NCI-H2227 treated with DMSO at 0.1 percent for 48 hours (cell line): ENCODE measurements at places on chromosomes 6 and 20.

DNA sequence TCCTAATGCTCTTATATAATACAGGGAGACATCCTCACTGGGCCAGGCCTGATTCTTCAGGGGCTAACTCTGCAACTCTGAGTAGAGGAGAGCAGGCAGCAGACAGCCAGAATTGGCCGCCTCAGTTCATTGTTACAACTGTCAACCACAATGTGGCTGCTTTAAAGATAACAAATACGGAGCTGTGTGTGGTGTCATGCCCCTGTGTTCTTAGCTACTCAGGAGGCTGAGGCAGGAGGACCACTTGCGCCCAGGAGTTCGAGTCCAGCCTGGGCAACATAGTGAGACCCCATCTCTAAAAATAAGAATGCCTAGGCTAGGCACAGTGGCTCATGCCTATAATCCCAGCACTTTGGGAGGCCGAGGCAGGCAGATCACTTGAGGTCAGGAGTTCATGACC, 34.3 kb downstream of the CEP250 start:
- no peak for DNase-seq

DNA sequence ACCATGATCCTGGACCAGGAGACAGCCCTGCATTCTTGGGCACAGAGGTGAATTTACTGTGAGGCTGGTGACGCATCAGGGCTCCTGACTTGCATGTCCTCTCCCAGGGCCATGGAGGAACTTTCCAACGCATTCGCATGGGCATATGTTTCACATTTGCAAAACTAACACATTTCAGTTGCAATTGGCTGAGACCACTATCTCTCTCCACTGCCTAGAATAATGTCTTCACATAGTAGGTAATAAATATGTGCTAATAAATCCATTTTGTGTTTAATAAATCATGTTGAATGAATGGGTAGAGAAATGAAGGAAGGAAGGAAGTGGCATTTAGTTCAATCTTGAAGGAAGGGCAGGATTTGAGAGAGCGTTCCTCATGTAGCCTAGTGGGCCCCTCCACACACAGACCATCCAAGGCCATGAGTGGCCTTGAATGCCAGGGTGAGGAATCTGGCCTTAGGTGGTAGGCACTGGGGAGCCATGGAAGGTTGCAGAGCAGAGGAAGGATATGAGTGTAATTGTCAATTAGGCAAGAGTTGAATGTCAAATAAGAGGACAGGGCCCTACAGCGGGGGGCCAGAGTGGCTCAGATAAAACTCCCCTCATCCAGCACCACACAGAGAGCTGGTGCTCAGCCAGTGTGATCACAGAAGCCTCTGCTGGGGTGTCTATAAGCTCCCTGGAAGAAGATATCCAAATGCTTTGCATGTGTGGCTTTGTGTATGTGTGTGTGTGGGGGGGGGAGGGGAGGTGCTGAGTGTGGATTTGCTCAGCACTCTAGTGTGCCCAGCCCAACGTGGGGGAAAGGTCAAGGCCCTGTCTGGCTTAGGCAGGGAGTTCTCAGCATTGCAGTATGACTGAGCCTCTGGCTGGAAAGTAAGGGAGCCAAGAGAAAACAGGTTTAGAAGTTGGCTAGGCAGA, 30.9 kb upstream of the CCN5 start:
- DNase-seq: no peak

DNA sequence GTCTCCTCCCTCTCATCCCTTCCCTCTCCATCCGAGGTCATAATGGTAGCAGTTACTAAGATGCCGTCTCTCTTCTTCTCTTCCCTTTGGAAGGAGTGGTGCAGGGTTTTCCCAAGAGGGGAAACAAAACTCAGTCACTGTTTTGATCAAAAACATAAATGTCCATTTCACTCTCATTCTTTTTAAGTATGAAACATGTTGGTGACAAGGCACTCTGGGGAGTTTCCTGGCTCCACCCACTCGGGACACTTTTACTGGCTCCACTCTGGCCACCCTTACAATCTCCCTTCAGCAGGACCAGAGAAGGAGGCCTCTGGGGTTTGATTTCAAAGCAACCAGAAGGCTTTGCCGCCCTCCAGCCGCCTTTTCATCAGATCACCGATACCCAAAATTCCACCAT, 57.0 kb downstream of the FGD2 start:
- no peak for DNase-seq

- no peak for DNase-seq
Observed at GRCh38 chr20:44219170-44219730, 8.7 kb upstream of the OSER1 start.

DNA sequence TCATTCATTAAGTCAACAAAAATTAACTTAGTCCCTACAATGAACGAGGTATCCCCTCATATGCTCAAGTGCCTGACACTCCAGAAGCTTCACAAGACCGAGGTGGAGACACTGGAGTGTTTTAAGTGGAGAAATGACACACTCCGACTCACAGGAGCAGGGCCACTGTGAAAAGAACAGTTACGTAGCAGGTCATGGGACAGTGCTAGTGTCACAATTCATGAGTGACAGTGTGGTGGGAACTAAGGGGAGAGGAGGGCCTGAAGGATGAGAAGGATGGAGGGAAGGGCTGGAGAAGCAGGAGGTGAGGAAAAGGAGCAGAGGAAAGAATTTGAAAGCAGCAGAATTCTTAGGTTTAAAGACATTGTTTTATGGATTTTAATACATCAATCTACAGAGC, 1.3 kb upstream of the HLA-A start:
- DNase-seq: no peak

- no peak for DNase-seq
Observed at GRCh38 chr6:105688573-105688972, 285.7 kb upstream of the PREP start.

DNA sequence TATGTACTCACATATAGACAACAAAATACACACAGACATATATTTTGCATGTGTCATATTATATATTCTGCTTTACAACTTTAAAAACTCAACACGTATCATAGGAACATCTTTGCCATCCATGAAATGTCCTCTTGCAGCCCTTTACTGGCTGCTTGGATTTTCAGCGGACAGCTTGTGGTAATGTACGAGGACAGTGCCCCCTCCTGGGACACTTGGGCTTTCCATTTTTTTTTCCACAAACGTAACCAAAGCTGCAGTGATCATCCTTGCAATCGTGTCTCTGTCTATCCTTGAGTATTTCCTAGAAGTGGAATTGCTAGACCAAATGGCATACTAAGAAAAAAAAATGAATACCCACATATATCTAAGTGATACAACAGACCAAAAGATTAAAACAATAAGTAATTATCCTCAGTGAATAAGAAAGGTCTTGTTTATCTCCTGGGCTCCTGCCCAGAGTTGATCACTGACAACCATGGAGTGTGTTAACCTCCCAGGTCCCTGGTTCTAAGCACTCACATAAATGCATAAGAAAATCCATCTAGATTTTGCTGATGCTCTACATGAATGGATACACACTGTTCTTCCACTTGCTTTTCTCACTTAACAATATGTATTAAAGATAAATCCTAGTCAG, 18.1 kb downstream of the BPI start:
- peak; percentile 56 for DNase-seq

GRCh38 chr20:52837378-52837777, 134.8 kb upstream of the TSHZ2 start:
- no peak for DNase-seq

DNA sequence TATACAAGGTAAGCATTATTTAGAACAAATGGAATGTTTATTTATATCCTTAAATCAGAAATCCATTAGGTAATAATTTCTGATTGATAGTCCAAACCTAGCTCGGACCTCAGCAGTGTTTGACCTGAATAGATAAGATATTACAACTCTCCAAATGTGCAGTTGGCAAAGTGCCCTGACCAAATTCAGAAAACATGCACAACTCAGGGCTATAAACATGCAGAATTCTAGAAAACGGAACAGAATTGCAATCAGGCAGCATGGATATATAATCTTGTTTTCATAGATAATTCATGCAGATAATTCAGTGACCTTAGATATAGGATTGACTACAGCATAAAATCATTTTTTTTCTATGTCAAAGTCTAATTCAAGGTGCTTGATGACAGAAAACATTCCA, 626.6 kb upstream of the CITED2 start:
- no peak for DNase-seq

- DNase-seq: no peak
Observed at GRCh38 chr6:20918868-20919267, 384.6 kb downstream of the CDKAL1 start.

GRCh38 chr6:21157186-21157929, 436.2 kb upstream of the SOX4 start:
- no peak for DNase-seq

GRCh38 chr20:47181056-47181862, 175.2 kb downstream of the ZMYND8 start:
- no peak for DNase-seq

DNA sequence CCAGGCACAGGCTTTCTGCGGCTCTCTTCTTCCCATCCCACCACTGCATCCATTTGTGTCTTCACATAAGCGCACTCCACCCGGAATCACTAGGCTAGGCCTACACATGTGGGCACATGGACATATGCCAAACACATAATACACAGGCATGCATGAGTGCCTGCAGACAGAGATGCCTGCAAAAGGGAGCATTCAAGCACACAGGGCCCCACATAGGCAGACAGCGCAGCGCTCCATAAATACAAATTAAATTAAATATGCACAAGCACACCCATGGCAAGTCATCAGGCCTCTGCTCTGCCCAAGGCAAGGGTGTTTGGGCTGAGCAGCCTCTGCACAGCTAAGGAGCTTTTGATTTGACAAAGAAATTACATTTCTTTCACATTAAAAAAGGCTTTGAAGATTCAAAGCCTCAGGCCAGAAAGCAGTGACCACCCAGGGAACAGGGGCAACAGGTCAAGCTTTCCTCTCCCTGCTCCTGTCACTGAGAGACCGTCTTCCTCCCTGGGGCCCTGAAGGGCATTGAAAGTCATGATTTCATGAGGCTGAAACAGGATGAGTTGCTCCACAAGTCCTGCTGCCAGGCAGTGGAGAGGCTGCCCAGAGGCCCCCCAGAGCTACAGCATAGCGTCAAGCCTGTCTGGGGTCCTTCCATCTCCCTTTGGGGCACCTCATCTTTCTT, 134.2 kb upstream of the LRFN2 start:
- DNase-seq: no peak
